Hematopoietic multipotent progenitor cell treated with erythropoietin and hydrocortisone succinate and interleukin-3 and kit ligand, for 8 days (in vitro differentiated cells): ENCODE measurements at places on chromosomes 5 and 9.
A peak's percentile ranks its signal among the peaks of the same experiment; 100 is the strongest.

DNA sequence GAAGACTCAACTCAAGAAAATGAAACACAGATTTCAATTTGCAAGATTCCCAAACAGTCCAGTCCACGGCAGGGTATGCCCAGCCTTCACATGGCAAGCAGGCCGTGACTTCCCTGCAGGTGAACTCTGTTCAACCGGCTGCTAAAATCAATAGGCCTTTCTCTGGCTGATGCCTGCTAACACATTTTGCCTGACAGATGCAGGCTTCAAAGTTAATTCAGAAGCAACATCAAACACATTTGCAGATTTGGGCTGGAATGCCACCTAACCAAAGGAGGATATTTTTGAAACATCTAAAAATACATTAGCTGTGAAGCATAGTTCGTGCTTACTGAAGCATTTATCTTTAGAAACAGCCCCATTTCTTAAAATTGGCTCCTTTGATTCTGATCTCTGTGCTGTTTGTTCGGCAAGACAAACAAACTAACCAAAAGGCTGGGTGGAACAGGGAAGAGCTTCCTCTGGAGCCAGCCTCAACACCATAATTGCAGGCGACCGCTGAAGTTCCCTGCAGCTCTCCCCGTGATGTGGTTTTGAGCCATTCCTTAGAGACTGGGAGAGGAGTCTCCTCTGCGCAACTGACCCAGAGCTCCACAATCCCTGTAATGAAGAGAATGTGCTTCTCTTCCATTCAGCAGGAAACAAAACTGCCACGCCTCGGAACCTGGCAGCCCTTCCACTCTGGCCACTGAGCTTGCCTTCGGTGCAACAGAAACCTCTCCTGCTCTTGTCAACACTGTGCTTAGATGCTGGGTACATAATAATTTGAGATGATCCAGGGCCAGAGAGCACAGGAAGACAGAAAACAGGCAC, 126.5 kb downstream of the MYO10 start:
- no peak for DNase-seq

GRCh38 chr9:129138476-129139232, 27.4 kb downstream of the PTPA start:
- DNase-seq: no peak

- DNase-seq: no peak
Measured at GRCh38 chr5:157159209-157159751, 6.8 kb downstream of the GARIN3 start.

DNA sequence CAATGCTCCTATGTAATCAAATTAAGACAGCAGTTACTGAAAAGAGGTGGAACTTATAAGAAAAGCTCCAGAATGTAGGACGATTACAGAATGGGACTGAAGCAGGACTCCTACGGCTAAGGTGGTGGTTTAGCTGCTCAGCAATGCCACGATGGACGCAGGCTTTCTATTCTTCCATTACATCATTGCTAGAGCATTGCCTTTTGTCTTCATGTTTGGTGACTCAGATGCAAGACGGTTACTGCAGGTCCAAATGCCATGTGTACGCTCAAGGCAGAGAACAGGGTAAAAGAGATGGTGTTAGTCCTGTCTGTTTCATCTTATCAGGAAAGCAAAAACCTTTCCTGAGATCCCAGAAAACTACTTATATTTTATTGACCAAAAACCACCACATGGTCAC, 255.1 kb downstream of the ZSWIM6 start:
- no peak for DNase-seq

GRCh38 chr9:21653091-21653490, 149.3 kb upstream of the MTAP start:
- DNase-seq: no peak

- peak; percentile 81 for DNase-seq
Measured at GRCh38 chr5:132272311-132273210, 15.1 kb downstream of the PDLIM4 start.
